Iris pigment epithelial cell (primary cell): ENCODE measurements at places on chromosomes 13 and 19.

DNA sequence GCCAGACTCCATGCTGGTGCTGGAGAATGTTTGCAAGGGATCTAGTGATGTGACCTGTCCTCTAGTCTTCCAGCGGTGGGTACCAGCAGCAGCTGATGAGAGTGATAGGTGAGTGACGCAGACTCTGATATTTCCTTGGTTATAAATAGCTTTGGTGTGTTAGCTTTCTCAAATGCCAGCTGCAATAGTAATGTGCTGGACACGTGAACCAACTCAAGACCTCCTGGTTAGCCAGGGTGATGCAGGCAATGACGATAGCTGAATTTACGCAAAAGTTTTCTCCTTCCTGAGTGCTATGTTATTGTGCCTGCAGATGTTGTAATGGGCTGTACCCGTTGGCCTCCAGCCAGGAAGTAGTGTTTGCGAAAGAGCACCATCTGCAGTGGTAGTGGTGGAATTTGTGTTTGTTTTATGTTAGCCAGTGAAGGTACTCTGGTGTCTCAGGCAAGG, 129.5 kb downstream of the CYSLTR2 start:
- DNase-seq = peak; percentile 100

DNA sequence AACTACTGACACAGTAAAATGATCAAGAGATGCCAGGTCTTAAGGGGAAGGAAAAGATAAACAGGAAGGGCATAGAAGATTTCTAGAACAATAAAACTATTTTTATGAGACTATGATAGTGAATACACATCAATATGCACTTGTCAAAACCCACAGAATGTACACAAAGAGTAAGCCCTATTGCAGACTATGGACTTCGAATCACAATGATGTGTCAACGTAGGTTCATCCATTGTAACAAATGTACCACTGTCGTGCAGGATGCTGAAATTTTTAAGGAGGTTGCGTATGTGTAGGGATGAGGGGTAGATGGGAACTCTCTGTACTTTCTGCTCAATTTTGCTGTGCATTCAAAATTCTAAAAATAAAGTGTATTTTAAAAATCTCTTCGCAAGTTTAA, 171.9 kb downstream of the KLF12 start:
- no peak for DNase-seq

DNA sequence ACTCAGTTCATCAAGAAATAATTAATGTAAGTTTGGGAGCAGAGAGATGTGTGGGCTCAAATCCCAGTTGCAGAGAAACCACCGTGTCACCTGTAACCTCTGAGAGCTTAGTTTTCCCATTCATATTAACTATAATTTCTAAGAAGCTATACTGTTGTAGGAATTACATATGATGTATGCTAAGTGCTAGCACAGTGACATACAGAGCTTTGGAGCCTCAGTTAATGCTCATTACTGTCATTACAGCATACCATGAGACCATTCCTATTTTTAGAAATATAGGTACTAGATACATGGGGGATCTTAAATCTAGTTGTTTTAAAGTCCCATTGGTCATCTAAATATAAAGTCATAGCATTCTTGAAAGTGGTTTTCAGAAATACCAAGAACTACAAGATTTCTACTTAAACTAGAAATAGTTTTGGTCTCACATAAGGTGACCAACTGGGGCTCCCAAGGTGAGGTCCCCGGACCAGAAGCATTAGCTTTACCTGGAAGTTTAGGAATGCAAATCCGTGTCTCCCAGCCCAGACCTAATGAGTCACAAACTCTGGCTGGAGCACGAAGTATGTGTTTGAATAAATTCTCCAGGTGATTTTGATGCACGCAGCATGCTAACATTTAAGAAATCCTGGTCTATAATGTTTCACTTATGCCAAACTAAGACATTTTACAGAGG, 144.6 kb downstream of the LACC1 start:
- DNase-seq = no peak

GRCh38 chr19:16363133-16363851, 38.7 kb downstream of the KLF2 start:
- no peak for DNase-seq

DNA sequence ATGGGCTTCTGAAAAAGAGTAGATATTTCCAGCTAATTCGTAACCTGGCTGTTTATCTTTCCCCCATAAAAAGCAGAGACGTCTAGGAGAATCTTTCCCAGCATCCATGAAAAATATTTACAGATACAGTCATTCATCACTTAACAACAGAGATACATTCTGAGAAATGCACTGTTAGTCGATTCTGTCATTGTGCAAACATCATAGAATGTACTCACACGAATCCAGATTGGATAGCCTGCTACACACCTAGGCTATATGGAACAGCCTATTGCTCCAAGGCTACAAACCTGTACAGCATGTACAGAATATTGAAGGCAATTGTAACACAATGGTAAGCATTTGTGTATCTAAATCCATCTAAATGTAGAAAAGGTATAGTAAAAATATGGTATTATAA, 530.2 kb upstream of the NBEA start:
- DNase-seq = no peak
